Mesothelial cell of epicardium (in vitro differentiated cells): ENCODE measurements at places on chromosomes 16 and 17. TPM values are rescaled to one million over a fixed set of nuclear protein-coding genes. Genes with fewer than 3 reads are reported as not detected.

GRCh38 chr16:66269617-66270332, 96.7 kb upstream of the CDH5 start:
- H3K27me3 ChIP-seq = peaks cover 20% of the 10 kb centered on the region
- H3K27ac ChIP-seq = peak overlapping the region; percentile 77
- H3K4me1 ChIP-seq = peaks cover 49% of the 10 kb centered on the region
- DNase-seq = peak; percentile 19
- no peaks in the 10 kb centered on the region for H3K36me3 ChIP-seq

DNA sequence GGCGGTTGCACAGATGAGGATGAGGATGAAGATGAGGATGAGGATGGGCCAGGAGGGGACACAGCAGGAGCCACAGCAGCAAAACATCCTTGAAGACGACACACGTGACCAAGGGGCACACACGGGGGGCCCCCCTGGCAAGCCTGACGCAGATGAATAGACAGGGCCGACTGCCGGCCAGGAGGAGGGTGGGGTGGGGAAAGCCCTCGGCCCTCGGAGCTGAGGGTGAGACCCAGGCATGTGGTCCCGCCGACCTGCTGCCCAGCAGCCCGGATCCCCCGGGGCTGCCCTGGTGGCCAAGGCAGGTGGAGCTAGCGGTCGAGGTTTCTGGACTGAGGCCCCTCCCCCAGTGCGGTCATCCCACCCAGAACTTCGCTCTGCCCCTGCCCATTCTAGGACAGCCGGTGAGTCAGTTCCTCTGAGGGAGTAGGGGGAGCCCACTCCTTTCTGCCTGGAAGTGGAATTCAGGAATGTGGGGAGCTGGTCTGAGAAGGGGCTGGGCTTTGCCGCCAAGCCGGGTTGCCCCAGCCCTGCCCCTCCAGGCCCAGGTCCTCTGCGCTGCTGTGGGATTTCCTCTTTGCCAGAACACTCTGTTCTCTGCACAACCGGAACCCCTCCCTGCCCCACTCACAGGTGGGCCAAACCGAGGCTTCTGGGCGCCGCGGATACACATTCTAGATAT, 9.9 kb downstream of the CYGB start:
- no peak overlapping the region for H3K4me3 ChIP-seq
- DNase-seq = no peak
- no peaks in the 10 kb centered on the region for H3K36me3 ChIP-seq
- peaks cover 45% of the 10 kb centered on the region for H3K4me1 ChIP-seq
- peak overlapping the region; percentile 8 for H3K27ac ChIP-seq

GRCh38 chr16:57036945-57037344, 47.6 kb downstream of the NLRC5 start:
- no peak overlapping the region for H3K27ac ChIP-seq
- H3K4me1 ChIP-seq = peaks cover 5% of the 10 kb centered on the region
- no peak overlapping the region for H3K4me3 ChIP-seq
- H3K27me3 ChIP-seq = peaks cover 23% of the 10 kb centered on the region
- DNase-seq = no peak

DNA sequence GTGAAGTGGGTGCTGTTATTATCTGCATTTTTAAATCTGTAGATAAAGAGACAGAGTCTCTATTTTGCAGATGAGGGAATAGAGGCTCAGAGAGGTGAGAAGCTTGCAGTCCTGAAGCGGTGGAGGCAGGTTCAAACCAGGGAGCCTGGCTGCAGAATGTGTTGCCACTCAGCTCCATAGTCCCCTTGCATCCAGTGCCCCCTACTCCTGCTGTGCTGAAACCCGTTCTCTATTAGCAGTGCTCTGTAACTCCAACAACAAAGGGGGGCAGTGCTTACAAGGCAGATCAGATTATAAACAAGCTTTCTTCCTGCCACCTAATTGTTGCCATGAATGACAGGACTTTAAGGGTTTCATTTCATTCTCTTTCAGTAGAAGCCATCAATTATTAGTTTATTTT, 118.1 kb upstream of the CACNG3 start:
- no peak for DNase-seq
- H3K4me3 ChIP-seq = no peak overlapping the region
- H3K27me3 ChIP-seq = no peaks in the 10 kb centered on the region
- H3K4me1 ChIP-seq = peaks cover 16% of the 10 kb centered on the region

DNA sequence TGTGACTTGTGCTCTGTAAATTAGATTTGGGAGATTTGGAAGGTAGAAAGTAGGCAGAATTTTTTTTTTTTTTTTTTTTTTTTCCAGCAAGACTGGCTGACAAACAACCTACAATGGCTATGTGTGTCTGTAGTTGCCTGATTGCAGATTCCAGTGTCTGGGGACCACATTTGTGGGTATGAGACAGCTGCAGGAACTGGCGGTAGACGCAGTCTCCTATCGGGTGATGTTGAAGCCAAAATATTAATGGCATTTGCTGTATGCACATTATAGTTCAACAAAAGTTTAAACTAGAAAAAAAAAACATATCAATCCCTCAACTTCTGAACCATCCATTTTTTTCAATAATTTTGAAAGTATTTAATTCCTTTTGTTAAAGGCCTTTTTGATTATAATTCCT, 665.2 kb downstream of the TOX3 start:
- H3K27ac ChIP-seq = no peak overlapping the region
- H3K27me3 ChIP-seq = peaks cover 3% of the 10 kb centered on the region
- H3K4me3 ChIP-seq = no peak overlapping the region
- no peak for DNase-seq

GRCh38 chr17:38910325-38910724, 15.1 kb upstream of the LASP1NB start:
- H3K27me3 ChIP-seq = no peaks in the 10 kb centered on the region
- H3K36me3 ChIP-seq = peaks cover 8% of the 10 kb centered on the region
- H3K27ac ChIP-seq = no peak overlapping the region

DNA sequence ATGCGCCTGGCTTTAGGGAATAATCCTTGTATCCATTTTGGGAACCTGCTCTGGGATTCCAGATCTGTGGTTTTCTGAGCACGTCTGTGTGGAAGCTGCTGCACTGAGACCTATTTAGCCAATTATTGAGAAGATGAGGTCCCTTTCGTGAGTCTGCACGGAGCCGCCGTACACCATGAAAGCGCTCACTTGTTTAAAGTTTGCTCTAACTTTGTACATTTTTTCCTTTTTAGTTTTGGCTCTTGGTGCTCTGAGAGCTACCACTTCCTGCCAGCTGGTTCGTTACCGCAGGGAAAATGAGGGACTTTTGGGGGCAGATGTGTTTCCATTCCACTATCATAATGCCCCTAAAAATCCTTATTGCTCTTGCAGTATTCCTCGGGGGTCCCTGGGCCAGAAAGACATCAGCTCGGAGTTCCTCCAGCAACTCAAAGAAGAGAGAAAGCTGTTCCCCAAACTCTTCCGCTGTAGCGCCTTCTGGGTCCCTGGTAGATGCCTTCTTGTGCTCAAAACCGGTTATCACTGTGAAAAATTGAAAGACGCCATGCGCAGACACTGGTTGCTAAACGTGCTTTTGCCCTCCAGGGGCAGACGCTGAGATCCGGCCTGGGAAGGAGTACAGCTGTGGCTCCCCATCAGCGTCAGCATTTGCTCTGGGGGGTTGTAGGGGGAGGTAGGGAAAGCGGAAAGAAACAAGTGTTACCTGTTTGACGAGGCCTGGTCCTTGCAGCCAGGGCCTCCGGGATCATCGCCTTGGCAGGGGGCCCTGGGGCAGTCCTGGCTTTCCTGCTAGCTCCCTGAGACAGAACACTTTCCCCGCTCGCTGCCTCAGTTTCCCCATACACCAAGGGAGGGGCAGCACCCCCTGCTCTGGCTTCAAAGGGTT, 238.1 kb downstream of the MRTFB start:
- H3K4me3 ChIP-seq = no peak overlapping the region
- H3K27ac ChIP-seq = no peak overlapping the region
- no peaks in the 10 kb centered on the region for H3K36me3 ChIP-seq
- peaks cover 20% of the 10 kb centered on the region for H3K4me1 ChIP-seq

- H3K36me3 ChIP-seq = no peaks in the 10 kb centered on the region
- H3K27me3 ChIP-seq = peaks cover 3% of the 10 kb centered on the region
- H3K4me3 ChIP-seq = no peak overlapping the region
- H3K27ac ChIP-seq = no peak overlapping the region
- peaks cover 6% of the 10 kb centered on the region for H3K4me1 ChIP-seq
Measured at GRCh38 chr17:30101686-30102390, 14.8 kb upstream of the NSRP1 start.

DNA sequence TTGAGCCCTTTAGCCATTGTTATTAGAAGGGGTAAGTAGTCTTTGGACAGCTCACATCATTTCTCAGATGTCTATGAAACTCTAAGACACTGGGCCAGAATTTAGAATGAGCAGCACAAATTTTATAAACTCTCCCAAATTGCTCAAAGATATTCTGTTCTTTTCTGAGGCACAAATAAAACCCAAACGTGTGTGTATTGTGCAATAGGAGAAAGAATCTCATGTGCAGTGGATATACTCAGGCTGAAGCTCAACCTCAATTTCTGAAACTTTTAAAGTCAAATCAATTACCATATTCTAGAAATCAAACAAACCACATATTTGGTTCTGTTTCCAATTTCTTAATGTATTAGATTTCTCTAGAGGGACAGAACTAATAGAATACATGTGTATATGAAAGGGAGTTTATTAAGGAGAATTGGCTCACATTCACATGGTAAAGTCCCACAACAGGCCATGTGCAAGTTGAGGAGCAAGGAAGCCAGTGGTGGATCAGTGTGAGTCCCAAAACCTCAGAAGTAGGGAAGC, 403.6 kb downstream of the RBFOX1 start:
- H3K27ac ChIP-seq = no peak overlapping the region
- DNase-seq = no peak
- H3K36me3 ChIP-seq = no peaks in the 10 kb centered on the region
- H3K4me3 ChIP-seq = no peak overlapping the region

TBC1D3 gene
- total RNA-seq = not detected in 3 replicates
